Stimulated activated CD4-positive, alpha-beta T cell treated with anti-CD3 and anti-CD28 coated beads, TNF-alpha, amount 100 ng/mL, for 48 hours (primary cell): ENCODE measurements at places on chromosomes 13 and 19.

DNA sequence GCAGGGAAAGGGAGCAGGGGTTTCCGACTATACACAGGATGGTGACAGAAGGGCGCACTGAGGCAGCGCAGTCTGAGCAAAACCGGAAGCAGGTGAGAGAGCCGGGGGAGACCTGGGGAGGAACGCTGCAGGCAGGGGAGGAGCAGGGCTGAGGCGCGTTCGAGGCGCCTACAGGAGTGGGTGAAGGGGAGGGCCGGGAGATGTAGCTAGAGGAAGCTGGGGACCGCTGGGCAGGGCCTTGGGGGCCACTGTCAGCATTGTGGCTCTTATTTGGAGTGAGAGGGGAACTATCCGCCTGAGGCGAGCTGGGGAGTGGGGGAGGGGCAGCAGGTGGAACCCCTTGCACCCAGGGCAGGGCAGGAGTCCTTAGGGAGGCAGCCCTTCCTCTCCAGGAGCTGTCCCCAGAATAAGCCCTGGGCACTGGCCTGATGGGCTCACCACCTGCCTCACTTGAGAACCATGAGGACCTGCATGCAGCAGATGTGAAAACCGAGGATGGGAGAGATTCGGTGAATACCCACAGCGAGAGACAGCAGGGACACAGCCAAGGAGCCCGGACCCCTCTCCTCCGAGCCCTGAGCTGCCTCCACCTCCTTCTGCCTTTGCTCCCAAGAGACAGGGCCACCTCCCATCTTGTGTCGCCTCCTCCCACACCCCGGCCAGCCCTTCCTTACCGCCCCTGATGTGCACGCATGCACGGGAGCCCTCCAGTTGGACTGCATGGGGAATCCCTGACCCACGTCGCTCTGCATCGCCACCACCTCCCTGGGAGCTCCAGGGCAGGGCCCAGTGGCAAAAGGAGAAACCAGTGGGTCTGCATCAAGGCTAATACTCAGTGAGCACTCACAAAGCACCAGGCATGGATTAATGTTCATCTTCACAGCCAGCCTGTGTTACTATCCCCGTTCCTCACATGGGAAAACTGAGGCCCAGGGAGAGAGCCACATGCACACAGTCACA is 10.3 kb downstream of the AKT2 start:
- DNase-seq, result no peak

DNA sequence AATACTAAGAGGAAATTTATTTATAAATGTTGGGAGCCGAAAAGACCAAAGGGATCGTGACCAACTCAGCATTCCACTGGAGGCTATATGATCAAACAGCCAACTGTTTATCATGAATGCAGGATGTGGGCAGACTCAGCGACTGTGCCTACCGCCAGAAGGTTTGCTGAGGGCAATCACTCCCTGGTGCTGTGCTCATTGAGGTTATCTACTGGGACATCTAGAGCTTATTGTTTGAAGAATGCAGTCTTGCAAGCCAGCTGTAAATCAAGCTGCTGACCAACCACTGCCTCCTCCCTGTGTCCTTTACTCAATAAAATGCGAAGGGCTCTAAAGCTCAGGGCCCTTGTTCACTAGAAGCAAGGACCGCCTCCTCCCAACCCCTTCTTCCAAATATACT is 8.5 kb upstream of the XPO4 start:
- DNase-seq, result no peak

- DNase-seq, result no peak
Measured at GRCh38 chr13:112062571-112063570, 4.1 kb upstream of the SOX1 start.

DNA sequence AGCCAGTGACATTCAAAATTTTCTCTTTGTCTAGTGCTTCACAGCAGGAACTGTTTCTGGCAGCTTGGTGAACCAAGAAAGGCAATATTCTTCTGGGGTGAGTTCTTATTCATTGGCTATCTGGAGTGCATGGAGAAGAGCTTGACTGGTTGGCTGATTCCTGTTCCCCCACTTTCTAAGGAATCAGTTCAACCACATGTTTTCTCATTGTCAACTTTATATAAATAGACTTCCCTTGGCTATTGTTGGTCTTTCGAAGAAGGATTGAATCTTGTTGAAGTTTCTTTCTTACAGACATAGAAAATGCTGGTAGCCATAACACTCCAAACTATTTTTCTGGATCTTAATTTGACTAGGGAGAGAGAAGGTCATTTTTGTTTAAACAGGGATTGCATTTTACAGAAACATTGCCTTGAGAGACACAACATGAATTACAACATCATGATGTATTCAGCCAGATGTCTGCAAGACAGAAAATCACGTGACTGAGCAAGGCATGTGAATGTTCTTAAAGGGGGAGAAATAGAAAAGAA is 85.2 kb downstream of the EDNRB start:
- no peak for DNase-seq

DNA sequence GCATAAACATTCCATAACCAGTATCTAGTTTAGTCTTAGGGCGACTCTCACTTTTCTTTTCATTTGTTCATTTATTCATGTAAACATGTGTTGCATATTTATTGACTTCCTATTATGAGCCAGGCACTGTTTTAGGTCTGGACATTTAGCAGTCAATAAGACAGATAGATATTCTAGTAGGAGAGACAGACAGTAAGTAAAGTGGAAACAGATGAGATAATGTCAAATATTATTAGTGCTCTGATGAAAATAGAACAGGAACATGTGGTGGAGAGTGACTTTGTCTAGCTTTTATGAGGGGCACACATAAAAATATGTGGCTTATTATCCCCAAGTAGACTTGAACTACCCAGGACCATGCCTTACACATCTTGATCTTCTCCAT is 193.0 kb downstream of the NDFIP2 start:
- DNase-seq, result no peak

DNA sequence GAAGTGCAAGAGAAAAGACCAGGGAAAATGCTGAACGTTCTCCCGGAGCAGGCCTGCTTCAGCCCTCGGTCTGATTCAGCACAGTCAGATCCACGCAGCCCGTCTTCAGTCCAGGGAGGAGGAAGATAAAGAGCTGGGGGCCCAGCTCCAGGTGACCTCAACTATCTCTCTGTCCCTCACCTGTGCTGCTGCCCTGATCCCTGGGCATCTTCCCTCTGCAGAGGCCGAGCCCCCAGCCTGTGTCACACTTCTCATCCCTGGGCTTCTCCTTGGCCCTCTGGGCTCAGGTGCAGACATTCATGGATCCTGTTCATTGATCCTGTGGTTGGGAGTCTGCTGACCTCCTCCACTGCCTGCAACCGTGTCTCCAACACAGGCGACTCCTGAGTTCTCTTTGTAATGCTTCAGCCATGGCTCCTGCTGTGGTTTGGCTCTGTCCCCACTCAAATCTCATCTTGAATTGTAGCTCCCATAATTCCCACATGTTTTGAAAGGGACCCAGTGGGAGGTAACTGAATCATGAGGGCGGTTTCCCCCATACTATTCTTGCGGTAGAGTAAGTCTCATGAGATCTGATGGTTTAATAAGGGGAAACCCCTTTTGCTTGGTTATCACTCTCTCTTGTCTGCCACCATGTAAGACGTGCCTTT is 27.9 kb downstream of the COL4A2 start:
- DNase-seq, result no peak

DNA sequence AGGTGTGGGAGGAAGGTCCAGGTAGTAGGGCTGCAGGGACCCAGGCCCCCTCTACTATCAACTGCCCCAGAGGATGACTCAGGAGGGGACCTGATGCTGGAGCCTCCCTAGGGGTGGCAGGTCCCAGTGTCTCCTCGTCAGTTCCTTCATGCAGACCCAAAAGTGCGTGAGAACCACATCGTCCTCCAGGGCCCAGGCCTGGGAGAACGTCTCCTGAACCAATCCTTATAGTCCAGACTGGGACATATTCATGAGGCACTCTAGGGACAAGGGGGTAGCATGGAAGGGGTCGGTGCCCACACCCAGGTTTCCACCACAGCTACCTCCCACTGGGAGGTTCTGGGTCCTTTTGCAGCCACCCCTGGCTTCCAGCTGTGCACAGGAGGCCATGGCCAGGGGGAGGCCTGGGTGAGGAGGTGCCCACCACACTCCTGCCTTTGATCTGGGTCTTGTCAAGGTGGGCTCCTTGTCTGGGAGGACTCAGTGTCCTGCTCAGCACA is 38.0 kb upstream of the TPM4 start:
- DNase-seq, result no peak

DNA sequence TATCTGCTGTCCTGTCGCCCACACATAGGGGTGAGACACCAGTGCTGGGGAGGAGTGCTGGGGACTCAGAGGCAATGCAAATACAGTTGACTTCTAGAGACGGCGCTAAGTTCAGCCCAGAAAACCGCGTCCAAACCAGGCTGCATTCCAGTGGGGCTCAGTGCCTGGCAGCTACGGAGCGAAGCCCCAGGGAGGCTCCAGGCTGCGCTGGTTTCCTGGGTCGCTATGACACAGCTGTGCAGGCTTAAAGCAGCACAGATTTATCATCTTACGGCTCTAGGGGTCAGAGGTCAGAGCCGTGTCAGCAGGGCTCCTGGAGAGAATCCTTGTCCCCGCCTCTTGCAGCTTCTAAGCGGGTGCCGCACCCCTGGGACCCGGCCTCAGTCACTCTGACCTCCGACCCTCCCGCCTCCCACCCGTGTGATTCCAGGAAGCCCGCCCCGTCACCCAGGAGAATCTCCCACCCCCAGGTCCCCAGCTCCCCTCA is 61.6 kb downstream of the ANKRD10 start:
- no peak for DNase-seq

- no peak for DNase-seq
Measured at GRCh38 chr19:40272261-40272660, 12.9 kb downstream of the AKT2 start.

GRCh38 chr13:109744512-109745051 is 41.8 kb downstream of the IRS2 start:
- DNase-seq, result no peak

DNA sequence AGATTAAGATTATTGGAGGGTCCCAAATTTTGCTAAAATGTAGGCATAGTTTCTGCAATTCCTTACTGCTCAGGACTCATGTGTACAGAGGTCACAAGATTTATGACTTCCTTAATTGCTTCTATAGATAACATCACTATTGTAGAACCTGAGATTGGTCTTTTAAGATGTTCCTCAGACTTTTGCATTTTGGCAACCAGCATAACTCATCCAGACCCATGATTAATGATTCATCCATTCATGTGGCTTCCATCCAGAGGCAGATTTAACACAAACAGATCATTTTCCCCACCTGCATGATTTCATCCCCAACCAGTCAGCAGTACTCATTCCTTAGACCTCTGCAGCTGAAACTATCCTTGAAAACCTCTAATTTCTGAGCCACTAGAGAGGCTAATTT is 34.5 kb upstream of the CEACAM8 start:
- no peak for DNase-seq

GRCh38 chr19:41218615-41219507 is at the start of gene AXL:
Gene AXL, plus strand, starts transcription at chr19:41219223. Its CDS starts 170 bp downstream, at chr19:41219393.
- no peak for DNase-seq

DNA sequence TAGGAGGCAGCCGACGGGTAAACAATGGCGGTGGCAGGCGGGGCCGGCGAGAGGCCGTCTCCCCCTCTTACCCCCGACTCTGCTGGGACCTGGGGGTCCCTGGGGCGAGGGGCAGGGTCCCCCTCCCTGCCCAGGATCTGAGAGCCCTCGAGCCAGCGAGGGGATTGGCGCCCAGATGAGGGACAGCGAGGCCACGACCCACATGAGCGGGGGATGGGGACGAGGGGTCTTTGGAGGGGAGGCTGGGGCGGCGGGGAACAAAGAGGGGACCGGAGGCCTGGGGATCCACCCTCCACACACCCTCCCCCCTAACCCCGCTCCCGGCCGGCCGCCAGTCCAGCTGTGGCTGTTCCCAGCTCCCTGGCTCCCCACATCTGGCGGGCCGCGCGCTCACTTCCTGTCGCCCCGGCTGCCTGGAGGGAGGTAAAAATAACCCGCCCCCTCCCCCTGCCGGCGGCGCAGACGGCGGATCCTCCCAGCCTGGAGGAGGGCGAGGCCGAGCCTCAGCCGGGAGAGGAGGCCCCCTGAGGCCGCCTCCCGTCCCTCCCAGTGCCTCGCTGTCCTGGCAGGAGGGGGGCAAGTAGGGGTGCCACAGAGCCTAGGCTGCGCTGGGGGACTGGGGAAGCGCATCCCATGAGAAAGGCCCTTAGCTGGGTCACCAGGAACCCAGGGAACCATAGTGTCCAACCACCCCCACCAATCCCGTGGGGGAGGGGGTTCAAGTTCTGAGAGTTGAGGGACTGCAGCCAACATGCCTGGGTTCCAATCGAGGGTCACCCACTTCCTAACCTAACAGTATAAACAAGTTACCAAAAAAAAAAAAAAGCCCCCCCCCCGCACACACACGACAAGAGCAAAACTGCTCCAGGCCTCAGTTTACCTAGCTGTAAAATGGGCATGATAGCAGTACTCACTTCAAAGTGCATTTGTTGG is 29.3 kb upstream of the NANOS3 start:
- peak; percentile 78 for DNase-seq

DNA sequence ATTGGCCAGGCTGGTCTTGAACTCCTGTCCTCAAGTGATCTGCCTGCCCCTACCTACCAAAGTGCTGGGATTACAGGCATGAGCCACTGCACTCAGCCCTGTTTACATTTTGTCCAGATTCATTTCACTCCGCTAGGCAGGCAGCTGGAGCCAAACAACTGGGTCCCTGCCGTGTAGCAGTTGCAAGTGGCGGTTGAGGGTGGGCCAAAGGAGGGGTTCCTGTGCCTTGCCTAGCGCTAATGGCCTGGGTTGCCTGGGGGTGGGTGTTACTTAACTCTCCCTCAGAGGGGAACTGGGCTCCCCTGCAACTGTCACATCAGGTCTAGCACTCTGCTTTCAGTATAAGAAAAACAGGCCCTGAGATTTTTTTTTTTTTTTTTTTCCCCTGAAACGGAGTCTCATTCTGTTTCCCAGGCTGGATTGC is 7.4 kb downstream of the ACP5 start:
- DNase-seq, result no peak

DNA sequence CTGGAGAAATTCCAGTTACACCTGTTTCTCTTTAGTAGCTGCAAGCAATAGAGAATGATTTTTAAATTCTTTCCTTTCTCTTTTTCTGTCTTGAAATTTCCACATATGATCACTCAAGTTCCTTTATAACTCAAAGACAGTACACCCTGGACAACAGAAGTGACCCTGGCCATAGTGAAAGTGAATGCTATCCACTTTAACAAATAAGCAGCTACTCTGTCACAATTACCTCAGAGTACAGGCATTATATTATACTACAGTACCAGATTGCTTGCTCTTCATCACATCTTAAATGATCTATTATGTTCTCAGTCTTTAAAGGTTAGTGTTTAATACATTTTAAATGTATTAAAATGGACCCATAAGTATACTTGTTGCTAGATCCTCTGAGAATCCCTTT is 136.2 kb downstream of the KLF12 start:
- DNase-seq, result no peak

- no peak for DNase-seq
Measured at GRCh38 chr19:49985871-49986270, 24.9 kb upstream of the SIGLEC11 start.

- no peak for DNase-seq
Measured at GRCh38 chr19:1066748-1067340, at the start of gene ARHGAP45. Gene ARHGAP45, plus strand, starts transcription at chr19:1067167. Its CDS starts 239 bp downstream, at chr19:1067406.
